H1 (cell line): ENCODE measurements at places on chromosomes 2 and 18.

DNA sequence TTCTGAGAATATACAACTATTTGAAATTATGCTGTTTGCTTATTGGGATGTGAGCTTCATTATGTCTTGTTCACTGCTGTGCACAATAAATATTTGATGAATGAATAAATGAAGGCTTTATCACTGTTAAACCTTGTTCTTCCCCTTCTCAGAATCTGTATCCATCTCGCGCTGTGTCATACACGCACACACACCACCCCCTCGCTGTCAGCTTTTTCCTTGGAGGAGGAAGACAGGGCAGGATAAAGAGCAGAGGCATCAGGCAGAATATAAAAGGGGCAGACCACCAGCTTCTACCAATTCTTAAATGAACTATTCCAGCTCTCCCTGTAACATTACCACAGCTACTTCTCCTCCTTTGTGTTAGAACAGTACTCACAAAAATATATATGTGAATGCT, 75.0 kb downstream of the CD226 start:
- H3K27me3 ChIP-seq = no peaks in the 10 kb centered on the region
- H3K4me3 ChIP-seq = no peak overlapping the region
- no peaks in the 10 kb centered on the region for H3K36me3 ChIP-seq
- H3K4me1 ChIP-seq = no peaks in the 10 kb centered on the region
- no peak overlapping the region for H3K27ac ChIP-seq
- DNase-seq = no peak

DNA sequence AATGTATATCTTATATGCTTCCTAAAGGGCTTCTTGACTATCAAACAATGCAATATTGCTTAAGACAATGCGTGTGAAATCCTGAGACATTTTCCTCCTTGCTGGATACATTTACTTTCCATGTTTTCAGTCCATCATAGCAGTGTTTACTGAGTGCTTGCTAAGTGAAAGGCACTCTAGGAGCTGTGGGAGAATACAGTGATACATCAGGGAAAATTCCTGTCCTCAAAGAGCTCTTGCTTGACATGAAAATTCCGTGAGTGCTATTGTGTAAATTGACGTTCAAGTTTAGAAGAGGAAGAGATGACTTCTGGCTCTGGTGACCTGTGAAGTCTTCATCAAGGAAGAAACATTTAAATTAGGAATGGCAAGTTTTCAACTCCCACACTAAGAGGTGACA, 449.4 kb upstream of the SOX11 start:
- H3K4me1 ChIP-seq = no peaks in the 10 kb centered on the region
- no peak overlapping the region for H3K27ac ChIP-seq
- DNase-seq = no peak
- H3K27me3 ChIP-seq = no peaks in the 10 kb centered on the region
- H3K4me3 ChIP-seq = no peak overlapping the region
- no peaks in the 10 kb centered on the region for H3K36me3 ChIP-seq

DNA sequence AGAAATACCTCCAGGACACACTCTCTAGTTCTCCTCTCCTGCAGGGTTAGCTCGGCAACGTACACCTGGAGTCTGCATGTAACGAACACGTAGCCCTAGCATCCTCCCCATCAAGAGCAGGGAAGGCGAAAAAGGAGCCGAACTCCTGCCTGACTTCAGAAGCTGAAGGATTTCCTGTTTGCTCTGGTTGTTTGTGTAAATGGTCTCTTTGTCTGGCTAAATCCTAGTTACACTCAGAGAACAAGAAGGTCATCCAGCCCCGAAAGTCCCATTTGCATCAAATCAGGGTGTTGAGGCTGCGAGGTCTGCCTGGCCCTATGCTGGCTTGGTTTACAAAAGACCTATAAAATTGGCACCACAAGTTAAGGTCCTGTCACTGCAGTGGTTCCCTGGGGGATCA, 66.4 kb upstream of the POMC start:
- no peaks in the 10 kb centered on the region for H3K27me3 ChIP-seq
- H3K27ac ChIP-seq = no peak overlapping the region
- H3K4me3 ChIP-seq = no peak overlapping the region
- H3K4me1 ChIP-seq = no peaks in the 10 kb centered on the region
- peaks cover 58% of the 10 kb centered on the region for H3K36me3 ChIP-seq

DNA sequence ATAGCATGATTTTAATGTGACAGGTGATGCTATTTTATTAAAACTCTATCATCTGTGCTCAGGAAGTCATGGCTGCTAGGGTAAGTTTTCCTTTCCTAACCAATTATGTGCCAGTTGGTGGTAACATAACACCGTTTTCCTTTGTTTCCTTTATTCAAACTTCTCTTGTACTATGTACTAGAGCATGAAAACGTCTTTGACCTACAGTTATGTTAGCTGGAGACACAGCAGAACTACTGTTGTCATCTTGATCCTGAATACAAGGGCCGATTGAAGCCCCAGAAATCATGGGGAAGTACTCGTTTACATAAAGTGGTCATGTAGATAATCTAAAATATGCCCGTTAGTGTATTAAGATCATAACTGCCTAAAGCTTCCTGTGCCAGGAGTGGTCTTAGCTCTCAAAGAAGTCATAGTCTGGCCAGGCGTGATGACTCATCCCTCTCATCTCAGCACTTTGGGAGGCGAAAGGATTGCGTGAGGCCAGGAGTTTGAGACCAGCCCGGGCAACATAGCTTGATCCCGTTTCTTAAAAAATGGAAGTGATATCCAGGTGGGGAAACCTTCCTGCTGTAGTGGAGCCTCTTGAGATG, 20.5 kb downstream of the NEDD4L start:
- H3K27ac ChIP-seq = no peak overlapping the region
- no peak for DNase-seq
- no peaks in the 10 kb centered on the region for H3K27me3 ChIP-seq
- H3K36me3 ChIP-seq = no peaks in the 10 kb centered on the region

- H3K4me1 ChIP-seq = no peaks in the 10 kb centered on the region
- no peak overlapping the region for H3K27ac ChIP-seq
- no peaks in the 10 kb centered on the region for H3K36me3 ChIP-seq
Measured at GRCh38 chr2:150076281-150076680, 411.2 kb downstream of the RND3 start.

GRCh38 chr18:78080761-78081160, 831.1 kb downstream of the GALR1 start:
- DNase-seq = no peak
- no peak overlapping the region for H3K4me3 ChIP-seq
- no peaks in the 10 kb centered on the region for H3K36me3 ChIP-seq
- no peaks in the 10 kb centered on the region for H3K27me3 ChIP-seq
- H3K27ac ChIP-seq = no peak overlapping the region
- no peaks in the 10 kb centered on the region for H3K4me1 ChIP-seq

GRCh38 chr2:220744861-220745260, 827.2 kb downstream of the EPHA4 start:
- H3K36me3 ChIP-seq = no peaks in the 10 kb centered on the region
- H3K27ac ChIP-seq = no peak overlapping the region
- no peak overlapping the region for H3K4me3 ChIP-seq
- no peak for DNase-seq

GRCh38 chr2:122101319-122101718, 345.9 kb downstream of the TSN start:
- H3K4me1 ChIP-seq = no peaks in the 10 kb centered on the region; the same call in 1 of the 2 replicates
- DNase-seq = no peak
- no peak overlapping the region for H3K4me3 ChIP-seq
- no peaks in the 10 kb centered on the region for H3K27me3 ChIP-seq
- no peaks in the 10 kb centered on the region for H3K36me3 ChIP-seq

DNA sequence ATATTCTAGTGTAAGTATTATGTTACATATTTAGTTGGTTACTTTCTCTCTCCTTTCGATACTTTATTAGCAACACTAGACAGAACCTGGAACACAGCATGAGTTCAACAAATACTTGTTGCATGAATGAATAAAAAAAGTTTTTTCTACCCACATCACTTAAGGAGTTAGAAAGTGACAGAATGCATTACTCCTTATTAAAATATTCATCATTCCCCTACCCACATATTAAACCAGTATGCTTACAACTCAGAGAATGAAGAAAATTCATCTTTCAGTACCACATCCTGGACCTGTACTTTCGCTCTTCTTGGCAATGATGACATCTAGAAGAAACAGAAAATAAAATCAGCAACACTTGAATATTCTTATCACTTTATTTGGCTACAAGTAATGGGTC, 6.0 kb downstream of the SRBD1 start:
- H3K4me1 ChIP-seq = no peaks in the 10 kb centered on the region
- no peak overlapping the region for H3K4me3 ChIP-seq
- H3K36me3 ChIP-seq = peaks cover 20% of the 10 kb centered on the region; the same call in 1 of the 2 replicates
- H3K27me3 ChIP-seq = no peaks in the 10 kb centered on the region
- H3K27ac ChIP-seq = no peak overlapping the region

GRCh38 chr2:124804014-124804940, 779.2 kb downstream of the CNTNAP5 start:
- H3K4me3 ChIP-seq = no peak overlapping the region
- H3K27me3 ChIP-seq = no peaks in the 10 kb centered on the region
- no peak for DNase-seq
- H3K4me1 ChIP-seq = no peaks in the 10 kb centered on the region

DNA sequence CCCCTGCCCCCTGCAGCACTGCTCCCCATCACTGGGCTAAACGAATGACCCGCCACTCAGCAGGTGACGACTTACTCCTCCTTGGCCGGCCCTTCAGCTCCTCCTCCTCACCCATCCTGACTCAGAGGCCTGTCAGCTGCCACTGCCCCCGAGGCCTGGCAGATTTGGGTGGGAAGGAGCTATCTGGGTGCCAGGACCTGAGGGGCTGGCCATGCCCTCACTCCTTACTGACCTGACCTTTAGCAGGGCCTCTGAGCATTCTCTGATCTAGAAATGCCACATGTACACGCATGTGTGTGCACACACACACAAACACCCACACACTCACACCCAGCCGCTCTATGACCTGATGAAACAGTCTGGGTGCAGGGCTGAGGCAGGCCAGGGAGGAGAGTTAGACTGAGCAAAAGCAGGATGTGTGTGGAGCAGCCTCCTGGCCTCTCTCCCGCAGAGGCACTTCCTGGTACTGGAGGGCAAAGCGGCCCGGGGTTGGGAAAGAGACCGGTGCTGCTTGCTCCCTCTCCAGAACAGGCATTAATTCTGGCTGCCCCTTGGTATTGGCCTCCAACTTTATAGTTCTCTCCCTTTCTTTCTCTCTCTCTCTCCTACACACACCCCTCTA, 68.0 kb downstream of the ZFP36L2 start:
- no peaks in the 10 kb centered on the region for H3K27me3 ChIP-seq
- no peak overlapping the region for H3K4me3 ChIP-seq
- H3K4me1 ChIP-seq = no peaks in the 10 kb centered on the region

DNA sequence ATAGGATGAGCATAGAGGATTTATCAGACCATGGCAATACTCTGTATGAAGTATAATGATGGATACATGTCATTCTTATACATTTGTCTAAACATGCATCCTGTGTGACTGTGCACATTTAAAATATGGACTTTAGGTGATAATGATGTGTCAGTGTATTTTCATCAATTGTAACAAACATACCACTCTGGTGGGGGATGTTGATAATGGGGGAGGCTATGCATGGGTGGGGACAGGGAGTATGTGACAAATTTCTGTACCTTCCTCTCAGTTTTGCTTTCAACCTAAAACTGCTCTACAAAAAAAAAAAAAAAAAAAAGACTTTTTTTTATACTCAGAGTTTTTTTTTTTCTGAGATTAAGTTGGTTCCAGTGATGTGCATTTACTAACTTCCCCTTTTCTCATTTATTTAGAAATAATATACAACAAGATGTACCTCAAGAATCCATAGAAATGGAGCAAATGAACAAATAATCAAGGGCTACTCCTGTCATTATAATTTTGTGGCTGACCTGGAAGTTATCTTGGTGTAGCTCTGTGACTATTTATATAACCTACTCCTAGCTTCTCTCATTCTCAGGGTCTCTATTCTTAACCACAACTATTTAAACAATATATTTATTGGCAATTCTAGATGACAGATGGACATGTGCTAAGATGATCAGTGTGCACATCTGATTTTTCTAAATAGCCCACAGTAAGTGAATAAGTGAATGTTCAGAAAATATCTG, 108.9 kb upstream of the ITGA4 start:
- no peak overlapping the region for H3K27ac ChIP-seq
- H3K36me3 ChIP-seq = no peaks in the 10 kb centered on the region
- H3K4me3 ChIP-seq = no peak overlapping the region
- H3K4me1 ChIP-seq = no peaks in the 10 kb centered on the region
- no peaks in the 10 kb centered on the region for H3K27me3 ChIP-seq
- no peak for DNase-seq

GRCh38 chr2:102266204-102266603, 45.2 kb upstream of the IL1RL1 start:
- no peaks in the 10 kb centered on the region for H3K27me3 ChIP-seq
- no peaks in the 10 kb centered on the region for H3K36me3 ChIP-seq
- H3K27ac ChIP-seq = no peak overlapping the region
- no peaks in the 10 kb centered on the region for H3K4me1 ChIP-seq

DNA sequence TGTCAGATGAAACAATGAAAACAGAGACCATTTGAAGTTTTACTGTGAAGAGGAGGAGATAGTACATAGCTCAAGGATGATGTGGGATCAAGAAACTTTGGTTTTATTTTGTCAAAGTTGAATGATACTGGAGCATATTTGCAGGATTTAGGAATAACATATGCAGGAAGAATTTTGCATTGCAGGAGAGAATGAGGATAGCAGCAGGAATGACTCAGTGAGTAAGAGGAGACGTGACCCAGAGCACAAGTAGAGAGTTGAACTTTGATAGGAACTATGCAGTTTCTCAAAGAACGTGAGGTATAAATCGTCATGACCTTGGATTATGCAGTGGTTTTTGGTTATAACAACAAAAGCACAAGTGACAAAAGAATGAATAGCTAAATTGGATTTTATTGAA, 47.7 kb downstream of the MAPRE2 start:
- no peak for DNase-seq
- H3K4me1 ChIP-seq = no peaks in the 10 kb centered on the region
- H3K27ac ChIP-seq = no peak overlapping the region
- H3K4me3 ChIP-seq = no peak overlapping the region

GRCh38 chr2:188199716-188200128, 92.0 kb upstream of the GULP1 start:
- H3K27me3 ChIP-seq = no peaks in the 10 kb centered on the region
- H3K36me3 ChIP-seq = no peaks in the 10 kb centered on the region
- H3K4me1 ChIP-seq = no peaks in the 10 kb centered on the region
- DNase-seq = no peak
- H3K4me3 ChIP-seq = no peak overlapping the region
- H3K27ac ChIP-seq = no peak overlapping the region

- H3K27ac ChIP-seq = no peak overlapping the region
- H3K27me3 ChIP-seq = peaks cover 2% of the 10 kb centered on the region; the same call in 1 of the 2 replicates
- no peak overlapping the region for H3K4me3 ChIP-seq
- no peak for DNase-seq
- no peaks in the 10 kb centered on the region for H3K36me3 ChIP-seq
Measured at GRCh38 chr18:79410171-79410641, 14.5 kb downstream of the NFATC1 start.

GRCh38 chr2:109679225-109679624, 65.1 kb downstream of the SOWAHC start:
- no peaks in the 10 kb centered on the region for H3K36me3 ChIP-seq
- H3K27me3 ChIP-seq = no peaks in the 10 kb centered on the region
- DNase-seq = no peak
- no peak overlapping the region for H3K4me3 ChIP-seq
- H3K4me1 ChIP-seq = no peaks in the 10 kb centered on the region

GRCh38 chr2:227079726-227080125, 84.3 kb downstream of the COL4A4 start:
- no peaks in the 10 kb centered on the region for H3K27me3 ChIP-seq
- no peak overlapping the region for H3K4me3 ChIP-seq
- no peaks in the 10 kb centered on the region for H3K4me1 ChIP-seq
- H3K27ac ChIP-seq = no peak overlapping the region

- no peak for DNase-seq
- H3K27ac ChIP-seq = no peak overlapping the region
- no peaks in the 10 kb centered on the region for H3K27me3 ChIP-seq
Measured at GRCh38 chr2:8574196-8575037, 107.4 kb upstream of the ID2 start.
